Activated T-cell treated with anti-CD3 and anti-CD28 coated beads, Interleukin-2, amount 50 U/mL, for 4 hours (primary cell): ENCODE measurements at places on chromosomes 4 and X. TPM values are rescaled to one million over a fixed set of nuclear protein-coding genes. Genes with fewer than 3 reads are reported as not detected.

The CYBB gene
- total RNA-seq, result 1.1 TPM

The ZNF674 gene
- 0.57 TPM for total RNA-seq

The PAGE2B gene
- total RNA-seq, result 0.61 TPM

The DMRTC1B gene
- not detected for total RNA-seq

GRCh38 chr4:10020871-10021652, at the start of gene SLC2A9:
Gene SLC2A9 (minus strand): TSS chr4:10021497. CDS start chr4:10021429, 68 bp downstream.
- DNase-seq, result no peak

DNA sequence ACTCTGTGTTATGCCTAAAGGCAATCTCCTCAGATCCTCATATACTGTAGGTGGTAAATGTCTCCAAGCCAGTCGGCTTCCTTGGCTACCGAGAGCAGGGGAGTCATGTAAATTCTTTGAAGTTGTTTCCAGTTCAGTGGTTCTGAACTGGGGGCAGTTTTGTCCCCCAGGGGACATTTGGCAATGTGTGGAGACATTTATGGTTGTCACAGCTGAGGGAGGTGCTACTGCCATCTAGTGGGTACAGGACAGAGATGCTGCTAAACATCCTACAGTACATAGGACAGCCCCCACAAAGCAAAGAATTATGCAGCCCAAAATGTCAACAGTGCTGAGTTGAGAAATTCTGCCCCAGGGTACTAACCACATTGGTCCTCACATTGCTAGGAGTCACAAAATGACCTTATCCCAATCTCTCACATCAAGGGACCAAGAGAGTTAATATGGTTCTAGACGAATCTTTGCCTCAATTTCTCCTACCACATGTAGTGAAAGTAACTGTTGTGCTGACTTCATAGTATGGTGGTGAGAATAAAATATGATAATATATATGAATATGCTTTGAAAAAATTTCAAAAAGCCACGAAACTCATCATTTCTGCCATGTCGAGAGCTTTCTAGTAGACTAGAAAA, 104.4 kb upstream of the ARHGAP24 start:
- DNase-seq, result no peak

- DNase-seq, result peak; percentile 49
These were observed 30.8 kb downstream of the RTL5 start for GRCh38 chrX:72100824-72101351.

GRCh38 chr4:170259631-170260153, 169.9 kb upstream of the AADAT start:
- DNase-seq, result no peak

The PPP3CA gene
- total RNA-seq, result 9.4 TPM

DNA sequence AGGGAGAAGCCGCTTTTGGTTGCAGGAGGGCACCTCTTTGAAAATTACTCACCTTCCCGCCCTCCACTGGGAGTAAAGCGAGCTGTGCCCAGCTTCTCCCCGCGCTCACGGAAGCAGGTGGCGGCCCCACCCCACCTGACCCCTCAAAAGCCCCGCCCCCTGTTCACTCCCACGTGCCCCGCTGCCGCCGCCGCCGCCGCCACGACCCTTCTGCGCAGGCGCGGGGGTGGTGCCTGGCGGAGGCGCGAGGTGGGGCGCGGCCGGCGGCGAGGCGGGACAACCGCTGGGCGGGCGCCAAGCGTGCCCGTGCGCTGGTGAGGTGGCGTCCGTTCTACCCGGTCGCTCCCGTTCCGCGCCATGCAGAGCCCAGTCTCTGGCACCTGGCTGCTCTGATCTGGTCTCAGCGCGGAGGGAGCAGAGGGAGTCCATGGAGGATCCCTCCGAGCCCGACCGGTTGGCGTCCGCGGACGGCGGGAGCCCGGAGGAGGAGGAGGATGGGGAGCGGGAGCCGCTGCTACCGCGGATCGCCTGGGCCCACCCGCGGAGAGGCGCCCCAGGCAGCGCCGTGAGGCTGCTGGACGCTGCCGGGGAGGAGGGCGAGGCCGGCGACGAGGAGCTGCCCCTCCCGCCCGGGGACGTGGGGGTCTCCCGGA, at the start of gene PI4K2B:
TSS of gene PI4K2B (plus strand) at position 297 of the 653 bp plus-strand sequence. CDS start at position 428, 131 bp downstream.
- DNase-seq, result peak; percentile 93

- DNase-seq, result no peak
These were observed 22.7 kb upstream of the YTHDC1 start for GRCh38 chr4:68372588-68372987.

The C4orf50 gene
- 0.11 TPM for total RNA-seq

- DNase-seq, result no peak
These were observed 216.0 kb downstream of the PTTG2 start for GRCh38 chr4:38176165-38176564.

The AREG gene
- 0.73 TPM for total RNA-seq

DNA sequence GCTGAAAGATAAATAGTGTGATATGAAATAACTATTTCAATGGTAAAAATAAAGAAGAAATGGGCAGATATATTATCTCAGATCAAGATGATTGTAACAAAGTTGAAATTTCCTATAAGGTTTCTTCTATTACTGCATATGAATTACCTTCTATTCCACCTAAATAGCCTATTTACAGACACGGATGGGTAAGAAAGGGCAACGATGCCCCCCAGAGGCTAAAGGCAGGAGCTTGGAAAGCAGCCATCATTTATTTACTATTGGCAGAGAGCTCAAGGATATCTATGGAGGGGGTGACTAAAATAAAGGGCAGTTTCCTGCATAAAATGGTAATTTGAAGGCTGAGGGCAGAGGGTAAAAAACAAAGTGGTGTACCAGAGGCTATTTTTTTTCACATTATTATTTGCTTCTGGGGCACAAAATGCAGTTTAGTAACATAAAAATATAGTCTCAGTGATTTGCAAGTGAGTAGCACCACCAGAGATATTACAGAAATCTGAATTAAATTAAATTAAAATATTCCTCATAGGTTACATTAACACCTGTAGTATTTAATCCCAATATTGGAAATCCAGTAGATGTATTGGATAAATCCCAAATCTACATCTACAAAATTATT, 123.1 kb downstream of the BTC start:
- DNase-seq, result peak; percentile 36

DNA sequence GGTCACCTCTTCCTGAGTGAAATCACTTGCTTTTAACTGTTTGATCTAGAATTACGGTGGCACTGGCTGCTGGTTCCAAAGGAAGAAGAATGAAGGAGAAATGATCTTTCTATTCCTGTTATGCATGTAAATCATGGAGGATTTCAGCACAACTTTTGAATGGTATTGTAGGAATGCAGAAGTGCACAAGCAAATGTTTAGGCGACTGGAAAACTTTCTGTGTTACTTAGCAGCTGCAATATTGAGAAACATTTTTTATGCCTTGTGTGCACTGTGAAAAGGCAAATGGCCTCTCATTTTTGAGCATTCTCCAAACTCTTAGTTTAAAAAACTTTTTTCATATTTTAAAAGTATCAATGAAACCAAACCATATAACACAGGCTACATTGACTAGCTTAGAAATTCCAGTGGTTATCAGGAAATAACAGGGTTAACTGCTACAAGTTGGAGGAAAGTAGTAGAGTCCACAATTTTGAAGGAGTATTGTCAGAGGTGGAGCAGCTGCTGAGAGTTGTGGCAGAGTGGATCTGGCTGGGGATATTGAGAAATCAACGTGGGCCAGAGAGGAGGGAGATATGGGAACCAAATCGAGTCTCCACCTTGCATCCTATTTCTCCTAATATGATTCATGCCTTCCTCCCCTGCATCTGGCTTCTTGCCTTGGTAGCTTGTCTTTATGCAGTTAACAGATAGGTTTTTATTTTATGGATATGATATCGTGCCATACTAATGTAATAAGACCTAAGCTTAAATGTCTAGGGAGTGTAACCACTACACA, 32.0 kb upstream of the FHL1 start:
- DNase-seq, result no peak

GRCh38 chrX:1242891-1243402, 25.7 kb upstream of the CSF2RA start:
- DNase-seq, result no peak

The SGMS2 gene
- 0.54 TPM for total RNA-seq

DNA sequence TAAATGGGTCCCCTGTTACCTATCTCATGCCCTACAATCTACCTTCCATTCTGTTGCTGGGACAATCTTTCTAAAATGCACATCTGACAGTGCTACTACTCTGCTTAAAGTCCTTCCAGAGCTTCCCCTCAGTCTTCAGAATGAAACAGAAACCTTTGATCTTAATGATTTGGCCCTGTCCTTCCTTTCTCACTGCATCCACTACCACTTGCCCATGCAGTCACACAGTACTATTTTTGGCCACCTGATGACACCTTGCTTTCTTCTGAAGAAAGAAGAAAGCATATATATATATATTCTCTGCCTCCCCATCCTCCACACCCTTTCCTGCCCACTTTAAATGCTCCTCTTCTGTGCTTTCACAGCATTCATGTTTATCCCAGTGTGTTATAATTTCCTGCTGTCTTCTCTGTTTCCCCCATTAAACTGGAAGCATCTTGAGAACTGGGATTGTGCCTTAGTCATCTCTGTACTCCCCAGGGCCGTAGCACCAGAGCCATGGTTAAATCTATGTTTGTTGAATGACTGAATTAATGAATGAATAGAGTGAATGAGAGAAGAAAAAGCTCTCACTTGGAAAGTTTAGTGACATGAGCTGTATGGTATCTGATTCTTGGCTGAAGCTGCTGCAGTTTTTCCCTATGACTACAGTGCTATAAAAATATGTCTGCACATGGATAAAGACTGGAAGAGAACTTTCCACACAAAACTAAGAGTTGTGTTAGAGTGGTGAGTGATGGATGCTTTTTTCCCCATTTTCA, 56.2 kb downstream of the RTL9 start:
- DNase-seq, result no peak

The PF4V1 gene
- total RNA-seq, result not detected

The NIPAL1 gene
- 8.9 TPM for total RNA-seq

The VEGFD gene
- total RNA-seq, result not detected

GRCh38 chrX:72393836-72394517, 88.3 kb upstream of the CITED1 start:
- DNase-seq, result no peak

DNA sequence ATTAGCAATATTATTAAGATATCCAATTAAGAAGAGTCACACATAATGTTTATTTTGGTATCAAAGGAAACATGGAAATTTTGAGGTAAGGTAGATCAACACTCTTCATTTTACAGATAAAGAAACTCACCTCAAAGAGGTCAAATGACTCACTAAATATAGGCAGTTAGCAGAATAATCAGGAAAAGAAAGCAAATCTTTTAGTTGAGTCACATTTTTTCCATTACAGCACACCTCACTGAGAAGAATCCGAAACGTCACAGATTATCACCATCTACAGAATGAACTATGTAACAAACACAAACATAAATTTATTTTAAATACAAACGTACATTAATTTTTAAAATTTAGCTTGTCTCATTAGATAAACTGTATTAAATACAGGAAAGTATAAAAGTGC, 70.1 kb downstream of the TMEM47 start:
- no peak for DNase-seq

The RADX gene
- 5.2 TPM for total RNA-seq

DNA sequence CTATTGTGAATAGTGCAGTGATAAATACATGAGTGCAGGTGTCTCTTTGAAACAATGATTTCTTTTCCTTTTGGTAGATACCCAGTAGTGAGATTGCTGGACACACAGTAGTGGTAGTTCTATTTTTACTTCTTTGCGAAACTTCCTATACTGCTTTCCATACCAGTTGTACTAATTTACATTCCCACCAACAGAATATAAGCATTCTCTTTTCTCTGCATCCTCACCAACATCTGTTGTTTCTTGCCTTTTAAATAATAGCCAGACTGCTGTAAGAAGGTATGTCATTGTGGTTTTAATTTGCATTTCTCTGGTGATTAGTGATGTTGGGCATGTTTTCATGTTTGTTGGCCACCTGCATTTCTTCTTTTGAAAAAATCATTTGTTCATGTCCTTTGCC, 105.9 kb downstream of the COL4A6 start:
- no peak for DNase-seq

GRCh38 chr4:108361886-108362285, 193.2 kb upstream of the LEF1 start:
- DNase-seq, result no peak

The CPZ gene
- not detected for total RNA-seq

DNA sequence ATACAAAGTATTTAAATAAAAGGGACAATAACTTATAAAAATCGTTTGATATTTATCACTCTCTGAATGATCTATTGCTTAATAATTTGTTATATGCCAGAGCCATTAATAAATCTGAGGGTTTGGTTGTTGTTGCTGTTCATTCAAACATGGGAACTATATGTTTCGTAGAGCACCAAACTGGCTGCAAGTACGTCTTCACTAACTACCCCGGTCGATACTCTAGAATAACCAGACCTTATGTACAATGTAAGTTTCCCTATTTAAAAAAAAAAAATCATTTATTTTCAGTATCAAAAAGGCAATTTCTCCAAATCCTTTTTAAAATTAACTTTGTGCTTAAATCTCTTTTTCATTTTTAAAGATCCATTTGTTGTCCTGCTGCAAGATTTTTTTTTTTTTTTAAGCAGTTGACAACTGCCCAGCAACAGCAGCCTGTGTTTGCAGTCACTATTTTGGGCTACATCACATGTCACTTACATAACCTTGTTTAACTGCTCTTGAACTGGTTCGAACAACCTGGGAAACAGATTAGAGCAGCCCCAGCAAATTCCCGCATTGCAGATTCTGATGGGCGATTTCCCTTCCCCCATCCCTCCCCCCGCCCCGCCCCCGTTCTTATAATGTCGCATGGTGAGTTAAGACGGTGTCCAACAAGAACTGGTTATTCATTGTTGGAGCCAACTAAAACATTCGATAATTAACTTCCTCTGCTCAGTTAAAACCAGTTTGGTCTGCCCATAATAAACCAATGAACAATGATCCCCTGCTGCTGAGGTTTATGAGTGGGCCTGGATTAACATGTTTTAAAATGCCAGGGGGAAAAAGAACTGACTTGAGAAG, 238.9 kb downstream of the NR3C2 start:
- DNase-seq, result no peak

The MGARP gene
- total RNA-seq, result not detected

DNA sequence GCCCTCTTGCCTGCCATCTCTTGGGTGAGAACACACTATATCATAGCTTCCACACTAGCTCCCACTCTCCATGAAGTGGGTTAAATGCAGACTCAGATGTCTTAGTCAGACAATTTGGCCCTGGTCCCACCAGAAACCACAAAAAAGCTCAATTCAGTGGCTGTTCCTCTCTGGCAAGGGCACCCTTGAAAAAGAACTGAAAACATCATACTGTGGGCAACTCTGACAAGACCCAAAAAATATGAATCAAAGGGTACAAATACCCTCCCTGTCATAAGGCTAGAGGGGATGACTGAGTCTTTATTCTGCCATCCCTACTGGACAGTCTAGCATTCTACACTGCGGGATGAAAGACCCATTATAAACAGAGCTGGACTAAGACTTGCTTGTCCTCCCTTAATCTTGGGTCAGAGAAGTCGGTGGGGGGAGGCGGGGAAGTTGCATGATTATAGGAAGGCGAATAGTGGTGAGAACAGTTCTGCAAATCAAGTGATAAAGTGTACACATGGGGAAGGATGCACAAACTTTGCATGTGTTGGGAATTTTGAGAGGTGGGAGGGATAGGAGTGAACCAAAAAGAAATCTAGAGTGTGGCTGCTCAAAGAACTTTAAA, 172.1 kb downstream of the OPHN1 start:
- no peak for DNase-seq

GRCh38 chr4:160284516-160284915, 1181.6 kb downstream of the RAPGEF2 start:
- DNase-seq, result no peak
